ENCODE measurements at places on chromosomes 4 and X.

DNA sequence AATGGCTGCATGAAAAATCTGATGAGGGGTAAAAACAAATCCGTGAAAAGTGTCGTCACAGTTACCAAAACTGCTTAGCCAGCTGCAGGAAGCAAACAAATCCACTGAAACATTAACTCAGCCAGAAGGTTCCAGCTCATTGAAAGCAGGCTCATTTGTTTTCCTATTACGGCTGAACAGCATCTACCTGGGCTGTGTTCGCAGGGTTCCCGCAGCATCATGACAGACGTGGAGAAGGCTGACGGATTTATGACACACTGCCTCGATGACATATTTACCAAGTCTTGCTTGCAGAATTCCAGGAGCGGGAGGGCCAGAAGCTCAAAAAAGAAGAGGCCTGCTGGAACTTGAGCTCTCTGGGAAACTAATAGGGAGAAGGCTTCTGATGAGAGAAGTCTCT, 781.1 kb downstream of the RAB28 start:
- DNase-seq: no peak

DNA sequence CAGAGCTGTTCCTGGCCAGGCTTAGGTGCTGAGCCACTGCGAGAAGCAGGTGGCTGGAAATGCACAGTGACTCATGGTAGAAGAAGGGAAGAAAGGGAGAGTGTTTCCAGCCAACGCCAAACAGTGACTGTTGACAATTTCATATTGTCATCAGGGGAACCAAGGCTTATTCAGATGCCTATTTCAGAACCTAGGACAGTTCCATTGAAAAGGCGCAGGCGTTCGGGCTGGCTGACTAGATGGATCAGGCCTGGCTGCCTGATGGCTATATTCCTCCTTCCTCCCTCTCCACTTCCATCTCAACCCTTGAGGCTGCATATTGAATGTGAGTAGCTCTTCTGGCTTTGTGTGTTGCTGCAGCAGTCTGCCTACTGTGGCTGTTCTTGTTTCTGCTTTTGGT, 73.0 kb upstream of the FRMPD4 start:
- DNase-seq: no peak

DNA sequence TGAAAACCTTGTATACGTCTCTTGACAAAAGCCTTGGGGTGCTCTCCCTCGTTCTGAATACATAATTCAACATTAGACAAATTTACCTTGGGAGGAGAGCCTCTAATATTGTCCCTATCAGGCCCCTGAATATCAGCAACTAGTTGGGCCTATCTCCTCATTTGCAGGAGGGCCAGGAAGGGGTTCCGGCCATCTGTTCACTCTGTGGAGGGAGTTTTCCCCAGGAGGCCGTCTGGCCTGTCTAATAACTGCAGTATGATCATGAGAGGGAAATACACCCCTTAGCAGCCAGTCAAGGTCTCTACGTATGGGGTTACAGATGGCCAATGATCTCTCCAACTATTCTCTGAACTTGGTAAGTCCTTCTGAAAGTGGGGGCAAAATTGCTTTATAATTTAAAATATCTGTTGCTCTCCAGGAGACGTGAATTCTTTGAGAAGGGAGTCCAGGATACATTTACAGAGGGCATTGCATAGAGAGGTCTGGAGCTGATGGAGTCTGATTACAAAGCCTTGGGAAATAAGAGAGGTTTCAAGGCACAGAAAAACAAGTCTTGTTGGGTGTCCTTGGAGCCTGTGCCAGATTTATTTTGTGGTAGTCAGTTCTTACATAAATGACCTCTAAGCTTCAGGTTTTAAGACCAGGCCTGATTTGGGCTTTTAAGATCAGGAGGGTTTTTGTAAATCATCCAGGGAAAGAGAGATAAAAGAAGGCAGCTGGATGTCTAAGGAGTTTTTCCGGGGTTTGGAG, 48.2 kb upstream of the UXT start:
- DNase-seq: no peak

DNA sequence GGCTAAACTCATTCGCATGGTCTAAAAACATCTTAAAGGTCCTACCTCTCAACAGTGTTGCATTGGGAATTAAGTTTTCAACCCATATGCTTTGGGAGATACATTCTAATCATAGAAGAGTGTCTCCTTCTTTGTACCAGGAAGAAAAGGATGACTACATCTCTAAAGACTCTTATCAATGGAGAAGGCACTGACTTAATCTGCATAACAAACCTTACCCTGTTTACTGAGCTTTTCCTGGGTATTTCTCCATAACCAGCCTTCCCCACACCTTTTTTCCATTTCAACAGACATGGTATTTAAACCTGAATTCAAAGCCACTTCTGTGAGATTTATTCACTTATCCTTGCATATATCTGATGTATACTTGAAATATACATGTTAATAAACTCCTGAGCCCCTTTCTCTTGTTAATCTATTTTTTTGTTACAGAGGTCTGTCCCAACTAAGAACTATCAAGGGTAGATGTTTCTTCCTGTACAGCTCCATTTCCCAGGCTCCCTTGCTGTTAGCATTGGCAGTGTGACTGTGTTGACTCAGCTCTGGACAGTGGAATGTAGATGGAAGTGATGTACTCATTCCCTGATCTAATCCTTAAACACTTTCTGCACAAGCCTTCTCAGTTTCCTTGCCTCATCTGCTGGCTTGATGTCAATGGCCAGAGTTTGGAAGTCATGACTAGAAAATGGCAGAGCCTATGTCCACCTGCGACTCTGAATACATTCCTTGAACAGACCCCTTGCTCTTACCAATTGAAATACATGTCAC, 148.9 kb upstream of the CPEB2 start:
- DNase-seq: no peak

DNA sequence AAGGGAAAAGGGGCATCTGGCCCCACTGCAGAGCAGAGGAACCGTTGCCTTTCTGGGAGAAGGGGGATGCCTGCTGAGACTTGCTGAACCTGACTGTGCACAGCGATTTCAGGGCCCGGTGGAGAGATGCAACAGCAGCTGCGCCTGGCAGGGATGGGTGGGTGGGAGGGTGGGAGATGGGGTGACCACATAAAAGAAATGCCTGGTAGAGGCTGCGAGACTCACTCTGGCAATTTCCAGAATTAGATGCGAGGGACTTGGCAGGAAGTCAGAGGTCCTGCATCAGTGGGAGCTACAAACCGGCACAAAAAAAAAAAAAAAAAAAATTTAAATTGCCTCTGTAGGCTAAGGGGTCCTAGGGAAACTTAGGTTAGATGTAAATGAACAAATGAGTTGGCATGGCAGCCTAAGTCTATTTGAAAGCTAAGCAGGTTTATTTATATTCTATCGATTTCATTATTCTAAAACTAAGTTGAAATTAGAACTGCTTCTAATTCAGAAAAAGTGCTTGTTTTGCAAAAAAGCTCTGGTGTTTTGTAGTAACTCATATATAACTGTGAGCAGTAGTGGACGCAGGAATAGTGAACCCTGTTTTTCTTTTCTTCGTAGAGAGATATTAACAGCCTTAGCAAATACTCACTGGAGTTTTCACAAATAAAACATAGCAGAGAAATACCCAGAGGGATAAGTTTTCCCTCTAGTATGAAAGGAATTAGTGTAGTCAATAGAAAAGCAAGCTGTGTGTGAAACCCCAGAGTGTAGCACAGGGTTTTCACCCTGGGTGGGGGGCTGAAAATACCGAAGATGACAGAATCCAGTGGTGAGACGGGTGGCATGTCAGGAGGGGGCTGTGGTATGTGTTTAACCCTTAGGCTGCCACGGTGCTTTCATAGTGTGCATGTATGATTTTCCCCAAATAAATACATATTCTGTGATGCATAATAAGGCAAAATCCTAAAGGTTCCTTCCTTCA, 130.1 kb downstream of the EGF start:
- DNase-seq: no peak

DNA sequence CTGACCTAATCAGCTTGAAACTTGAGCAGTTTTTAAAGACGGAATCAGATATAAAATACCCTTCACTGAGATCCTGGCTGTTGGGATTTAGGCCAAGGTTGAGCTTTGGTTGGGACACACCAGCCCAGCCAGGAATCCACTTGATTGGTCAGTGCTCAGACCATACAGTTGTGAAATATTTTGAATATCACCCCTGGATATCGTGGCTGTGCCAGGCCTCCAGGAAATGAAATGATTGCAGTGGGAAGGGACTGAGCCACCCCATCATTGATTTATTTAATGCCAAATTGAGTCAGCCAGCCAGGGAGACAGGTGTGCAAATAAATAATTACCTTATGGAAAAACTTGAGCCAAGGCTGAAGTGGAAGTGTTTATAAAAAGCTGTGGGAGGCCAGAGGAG, 128.4 kb upstream of the SCML1 start:
- no peak for DNase-seq

GRCh38 chrX:123361371-123361770, 177.3 kb downstream of the GRIA3 start:
- DNase-seq: no peak

GRCh38 chrX:120452131-120452530, 17.0 kb downstream of the LAMP2 start:
- DNase-seq: no peak

- no peak for DNase-seq
These were observed 98.6 kb downstream of the AFAP1 start for GRCh38 chr4:7841071-7841470.

- no peak for DNase-seq
These were observed 66.8 kb upstream of the UCP1 start for GRCh38 chr4:140635606-140636005.

- no peak for DNase-seq
These were observed 42.4 kb upstream of the MYOZ2 start for GRCh38 chr4:119093042-119093827.

GRCh38 chr4:40227284-40227683, 30.5 kb downstream of the RHOH start:
- DNase-seq: no peak

- DNase-seq: peak; percentile 86
These were observed 83.8 kb upstream of the MAML3 start for GRCh38 chr4:140237616-140238350.

GRCh38 chrX:130607431-130607830, 205.6 kb downstream of the RBMX2 start:
- no peak for DNase-seq

- no peak for DNase-seq
These were observed 55.0 kb upstream of the NR0B1 start for GRCh38 chrX:30364229-30364628.

DNA sequence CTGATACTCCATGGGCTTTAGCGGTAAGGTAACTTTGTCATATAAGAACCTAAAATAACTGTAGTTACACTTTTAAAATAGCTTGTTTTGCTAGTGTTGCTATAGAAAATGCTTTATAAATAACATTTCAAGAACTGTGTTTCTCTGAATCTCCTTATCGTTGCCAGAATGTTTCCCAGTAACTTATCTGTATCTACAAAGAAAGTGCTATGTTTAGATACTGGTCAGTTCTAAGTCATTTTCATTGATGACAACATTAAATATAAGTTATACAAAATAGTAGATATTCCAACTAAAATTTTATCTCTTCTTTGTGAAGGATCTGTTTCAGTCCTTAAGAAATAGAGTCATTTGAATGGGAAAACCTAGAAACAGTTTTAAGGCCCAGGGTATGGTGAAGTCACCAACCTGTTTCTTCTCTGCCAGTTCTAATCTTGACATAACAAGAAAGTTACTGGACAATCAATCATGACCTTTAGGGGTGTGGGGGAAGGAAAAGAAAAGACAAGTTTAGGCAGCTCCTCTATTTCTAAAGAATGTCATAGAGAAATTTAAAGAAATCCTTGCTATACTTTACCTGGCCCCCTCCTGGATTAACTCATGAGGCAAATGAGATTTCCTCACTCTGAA, 425.9 kb downstream of the RPA4 start:
- no peak for DNase-seq

- no peak for DNase-seq
These were observed 67.2 kb downstream of the TMPRSS11F start for GRCh38 chr4:68062501-68062900.

DNA sequence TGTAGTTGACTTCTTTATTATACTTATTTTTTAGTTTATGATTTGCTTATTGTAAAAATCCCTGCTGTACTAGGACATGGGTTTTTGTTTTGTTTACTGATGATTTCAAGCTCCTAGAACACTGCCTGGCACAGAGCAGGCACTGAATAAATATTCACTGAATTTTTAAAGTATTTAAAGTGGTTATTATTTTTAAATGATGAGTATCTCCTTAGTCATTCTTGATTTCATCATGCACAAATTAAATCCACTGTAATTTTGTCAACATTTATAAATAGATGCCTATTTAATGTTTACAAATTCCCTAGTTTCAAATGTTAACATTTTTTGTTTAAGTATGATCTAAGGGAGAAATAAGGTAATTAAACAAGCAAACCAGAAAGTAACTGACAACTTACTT, 367.9 kb upstream of the SLIT2 start:
- DNase-seq: no peak

DNA sequence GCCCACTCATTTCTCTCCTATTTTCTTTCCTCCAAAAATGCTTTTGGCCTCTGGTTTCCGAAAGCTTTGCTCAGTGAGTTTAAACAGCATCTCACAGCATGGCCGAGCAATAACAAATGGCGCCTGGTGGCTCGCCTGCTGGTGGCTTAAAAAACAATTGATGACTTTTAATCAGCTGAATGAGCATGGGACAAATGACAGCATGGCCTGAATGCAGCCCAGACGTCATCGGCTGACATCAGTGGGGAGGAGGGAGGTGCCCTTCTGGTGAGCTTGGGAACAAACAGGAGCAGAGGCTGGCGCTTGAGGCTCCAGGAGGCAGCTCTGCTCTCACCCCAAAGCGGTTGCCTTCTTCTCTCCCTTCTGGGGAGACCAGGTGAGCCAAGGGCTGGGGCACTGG, 286.4 kb downstream of the BCOR start:
- DNase-seq: no peak

DNA sequence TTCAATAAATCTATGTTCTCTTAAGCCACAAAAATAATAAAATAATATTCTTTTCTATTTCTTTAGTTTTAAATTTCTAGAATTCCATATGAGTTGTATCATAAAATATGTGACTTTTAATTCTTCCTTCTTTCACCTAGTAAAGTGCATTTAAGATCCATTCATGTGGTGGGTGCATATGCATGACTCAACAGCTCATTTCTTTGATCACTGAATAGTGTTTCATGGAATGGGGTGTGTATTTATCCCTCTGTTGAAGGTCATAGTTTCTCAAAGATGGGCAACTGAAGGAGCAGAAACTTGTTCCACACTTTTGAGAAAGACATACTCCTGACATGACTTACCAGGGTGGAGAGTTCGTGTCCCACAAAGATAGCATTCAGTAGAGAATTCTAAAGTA, 1230.3 kb upstream of the AGA start:
- DNase-seq: no peak

- DNase-seq: no peak
These were observed 12.5 kb downstream of the RASGEF1B start for GRCh38 chr4:81459228-81459627.

- DNase-seq: no peak
These were observed 101.9 kb downstream of the PCDH7 start for GRCh38 chr4:30821859-30822612.

DNA sequence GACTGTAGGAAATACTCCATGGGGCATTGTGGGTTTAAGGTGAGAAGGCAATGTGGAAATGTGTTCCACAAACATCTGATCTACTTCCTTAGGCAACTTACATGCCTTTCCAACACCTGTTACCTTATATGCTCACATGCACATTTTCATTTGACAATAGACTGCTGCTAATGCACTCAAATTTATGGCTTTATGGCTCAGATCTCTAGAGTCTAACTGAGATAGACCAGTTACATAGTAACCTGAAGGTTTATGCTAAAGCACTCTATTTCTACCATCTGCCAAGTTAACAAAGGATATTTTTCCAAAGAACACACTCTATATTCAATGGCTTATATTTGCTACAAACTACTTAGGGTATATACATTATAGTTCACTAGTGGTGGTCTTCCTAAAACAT, 969.0 kb downstream of the TECRL start:
- DNase-seq: no peak

GRCh38 chr4:68184923-68185322, 55.3 kb upstream of the TMPRSS11F start:
- no peak for DNase-seq
